ENCODE measurements at places on chromosomes 12 and 14.

- DNase-seq, result no peak
Measured at GRCh38 chr12:67893022-67893580, 96.1 kb upstream of the IFNG-AS1 start.

GRCh38 chr12:29429999-29430715 lies 49.2 kb upstream of the ERGIC2 start:
- no peak for DNase-seq

DNA sequence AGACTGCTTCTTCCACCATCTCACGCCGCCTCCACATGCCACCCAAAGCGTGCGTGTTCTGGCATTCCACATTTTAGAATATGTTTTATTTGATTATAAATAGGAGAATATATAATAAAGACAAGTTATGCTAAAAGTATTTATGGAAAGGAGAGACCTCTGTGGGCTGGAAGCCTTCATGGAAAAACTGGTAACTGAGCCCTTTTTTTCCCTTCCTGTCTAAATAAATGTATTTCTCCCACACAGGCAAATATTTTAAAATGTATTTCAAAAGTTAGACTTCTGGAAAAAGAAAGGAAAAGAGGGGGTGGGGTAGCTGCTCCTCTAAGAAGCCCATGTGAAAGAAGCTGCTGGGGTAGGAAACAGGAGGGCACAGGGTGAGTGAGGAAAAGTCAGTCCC lies 16.1 kb upstream of the NR4A1 start:
- no peak for DNase-seq

- no peak for DNase-seq
Measured at GRCh38 chr12:95683418-95683817, 107.1 kb downstream of the NTN4 start.

- DNase-seq, result no peak
Measured at GRCh38 chr12:67052981-67053380, 216.2 kb upstream of the CAND1 start.

- no peak for DNase-seq
Measured at GRCh38 chr12:127324681-127325080, 942.3 kb upstream of the TMEM132C start.
